Fibroblast of mammary gland (primary cell): ENCODE measurements at places on chromosomes 7 and 10.

- peak; percentile 83 for DNase-seq
Measured at GRCh38 chr10:91511549-91512330, 101.6 kb downstream of the HECTD2 start.

DNA sequence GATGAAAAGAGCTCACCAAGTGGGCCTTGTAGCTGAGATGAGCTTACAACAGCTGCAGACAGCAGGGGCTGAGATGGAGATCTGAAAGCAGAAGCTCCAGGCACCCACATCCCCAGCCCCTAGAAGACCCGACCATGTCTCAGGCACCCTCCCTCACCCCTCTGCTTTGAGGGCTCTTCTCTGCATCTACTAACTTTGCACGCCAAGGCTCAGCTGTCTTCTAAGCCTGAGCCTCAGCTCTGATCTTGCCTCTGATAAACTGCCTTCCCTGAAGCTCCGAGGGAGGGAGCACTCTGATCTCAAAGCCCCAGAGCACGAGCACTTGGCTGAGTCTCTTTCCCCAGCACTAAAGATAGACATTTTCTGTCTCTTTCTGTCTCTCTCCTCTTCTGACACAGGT, 42.0 kb downstream of the ANXA8 start:
- DNase-seq: no peak

- no peak for DNase-seq
Measured at GRCh38 chr10:1315178-1315577, 259.0 kb downstream of the WDR37 start.

DNA sequence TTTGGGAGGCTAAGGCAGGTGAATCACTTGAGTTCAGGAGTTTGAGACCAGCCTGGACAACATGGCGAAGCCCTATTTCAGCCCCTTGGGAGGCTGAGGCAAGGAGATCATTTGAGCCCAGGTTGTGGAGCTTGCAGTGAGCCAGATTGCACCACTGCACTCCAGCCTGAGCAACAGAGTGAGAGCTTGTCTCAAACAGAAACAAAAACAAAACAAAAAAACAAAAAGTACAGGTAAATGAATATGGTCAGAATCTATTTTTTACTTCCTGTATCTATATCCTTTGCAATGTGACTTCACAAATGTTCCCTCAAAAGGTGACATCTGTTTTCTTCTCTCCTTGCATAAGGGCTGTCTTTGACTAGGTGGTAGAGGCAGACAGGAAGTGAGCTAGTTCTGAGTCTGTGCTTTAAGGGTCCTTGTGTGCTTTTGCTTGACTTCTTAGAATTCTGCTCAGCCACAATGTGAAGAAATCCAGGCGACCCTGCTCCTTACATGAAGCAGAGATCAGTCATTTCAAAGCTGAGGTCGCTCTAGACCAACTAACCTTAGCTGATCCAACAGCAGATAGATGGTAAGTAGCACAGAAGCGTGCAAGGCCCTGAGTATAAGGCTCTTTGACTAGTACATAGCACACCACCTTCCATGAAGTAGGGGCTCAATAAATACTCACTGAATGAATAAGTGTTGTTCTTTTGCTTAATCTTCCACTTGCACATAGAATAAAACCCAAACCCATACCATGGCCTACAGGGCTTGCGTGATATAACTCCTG, 423.2 kb upstream of the PCDH15 start:
- no peak for DNase-seq

GRCh38 chr7:130896898-130897514, 163.0 kb upstream of the KLF14 start:
- peak; percentile 82 for DNase-seq

DNA sequence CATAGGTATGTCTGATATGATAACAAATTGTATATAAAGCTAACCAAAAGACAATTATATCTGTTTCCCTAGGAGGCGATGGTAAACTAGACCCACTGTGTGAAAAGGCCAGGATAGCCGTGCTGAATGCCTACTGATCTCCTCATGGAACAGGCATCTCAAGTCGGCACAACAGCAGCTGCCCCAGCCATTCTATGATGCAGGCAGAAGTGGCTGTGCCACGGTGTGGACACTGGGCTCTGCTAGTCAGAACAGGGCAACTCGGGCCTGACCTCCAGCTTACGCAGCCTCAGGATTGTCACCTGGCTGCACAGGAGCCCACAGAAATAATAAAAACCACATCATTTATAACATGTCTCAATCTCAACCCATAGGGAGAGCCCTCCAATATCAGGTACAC, 15.0 kb downstream of the C10orf53 start:
- no peak for DNase-seq

DNA sequence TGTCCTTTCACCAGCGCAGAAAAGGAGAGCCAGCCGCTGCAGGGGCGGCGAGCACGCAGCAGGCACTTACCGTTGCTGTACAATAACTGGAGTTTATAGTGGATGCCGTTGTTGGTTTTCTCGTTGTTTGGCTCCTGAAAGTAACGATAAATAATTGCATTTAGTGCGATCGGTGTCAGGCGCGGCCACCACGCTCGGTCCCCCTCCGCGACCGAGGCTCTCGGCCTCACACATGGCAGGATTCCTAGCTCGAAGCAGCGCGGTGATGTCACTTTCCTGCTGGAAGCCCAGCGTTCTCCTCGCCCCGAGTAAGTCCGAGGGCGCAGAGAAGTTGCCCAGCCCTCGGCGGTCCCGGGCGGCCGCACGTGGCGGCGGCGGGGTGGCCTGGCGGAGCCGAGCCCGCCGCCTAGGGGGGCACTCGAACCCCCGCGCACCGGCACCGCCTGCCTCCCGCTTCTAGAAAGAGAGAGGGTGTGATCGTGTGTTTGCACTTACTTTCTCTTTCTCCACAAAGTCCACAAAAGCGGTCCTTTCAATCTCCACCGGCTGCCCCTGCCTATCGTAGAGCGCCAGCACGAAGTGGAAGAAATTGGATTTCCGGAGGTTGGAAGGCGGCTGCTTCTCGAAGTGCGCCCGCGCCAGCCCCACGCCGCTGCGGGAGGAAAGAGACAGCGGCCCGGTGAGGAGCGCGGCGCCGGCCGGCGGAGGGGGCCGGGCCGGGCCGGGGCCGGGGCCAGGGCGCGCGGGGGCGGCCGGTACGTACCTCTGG, 1.0 kb downstream of the EBF3 start:
- peak; percentile 46 for DNase-seq

DNA sequence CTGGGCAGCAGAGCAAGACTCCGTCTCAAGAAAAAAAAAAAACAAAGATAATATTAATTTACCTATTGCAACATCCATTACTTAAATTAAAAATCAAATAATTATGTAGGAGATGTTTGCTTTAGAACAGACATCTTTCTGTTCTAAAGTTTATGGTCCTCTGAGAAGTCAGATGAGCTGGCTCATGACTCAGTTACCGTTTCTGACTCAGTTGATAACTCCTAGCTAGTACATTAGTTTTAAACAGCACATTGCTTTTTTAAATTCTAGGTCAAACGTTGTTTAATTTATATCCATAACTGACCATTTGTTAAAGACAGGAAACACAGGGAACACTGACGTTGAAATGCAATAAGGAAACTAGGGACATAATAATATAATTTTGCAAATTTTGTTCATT, 162.7 kb downstream of the ETV1 start:
- DNase-seq: peak; percentile 68

- DNase-seq: no peak
Measured at GRCh38 chr7:127525866-127526480, 59.4 kb downstream of the GCC1 start.

DNA sequence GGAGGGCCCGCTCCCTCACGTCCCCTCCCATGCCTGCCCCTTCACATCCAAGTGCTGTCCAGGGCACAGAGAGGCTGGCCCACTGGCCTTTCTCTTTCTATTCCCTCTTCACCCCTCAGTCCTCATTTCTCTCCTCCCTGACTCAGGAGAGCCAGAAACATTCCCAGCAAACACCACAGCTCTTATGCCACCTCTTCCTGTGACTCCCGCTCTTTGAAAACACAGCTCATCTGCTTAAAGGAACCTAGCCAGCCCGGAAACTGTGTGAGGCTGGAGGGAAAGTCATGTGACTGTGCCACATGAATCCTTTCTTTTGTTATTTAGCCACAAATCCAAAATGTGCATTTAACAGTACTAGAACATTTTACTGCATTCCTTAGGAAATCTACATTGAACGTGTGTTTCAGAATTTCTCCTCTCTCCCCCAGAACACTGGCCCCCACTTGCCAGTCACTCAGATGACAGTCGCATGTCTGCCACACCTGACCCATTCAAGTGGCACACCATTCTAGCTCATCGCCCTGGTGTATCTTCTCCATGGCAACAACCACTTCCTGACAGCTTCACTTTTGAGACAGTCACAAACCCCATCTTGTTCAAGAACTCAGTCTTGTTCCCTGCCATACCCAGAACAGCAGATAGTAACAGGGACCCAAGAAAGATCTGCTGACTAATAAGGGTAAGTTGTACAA, 42.8 kb downstream of the GRB10 start:
- DNase-seq: no peak

DNA sequence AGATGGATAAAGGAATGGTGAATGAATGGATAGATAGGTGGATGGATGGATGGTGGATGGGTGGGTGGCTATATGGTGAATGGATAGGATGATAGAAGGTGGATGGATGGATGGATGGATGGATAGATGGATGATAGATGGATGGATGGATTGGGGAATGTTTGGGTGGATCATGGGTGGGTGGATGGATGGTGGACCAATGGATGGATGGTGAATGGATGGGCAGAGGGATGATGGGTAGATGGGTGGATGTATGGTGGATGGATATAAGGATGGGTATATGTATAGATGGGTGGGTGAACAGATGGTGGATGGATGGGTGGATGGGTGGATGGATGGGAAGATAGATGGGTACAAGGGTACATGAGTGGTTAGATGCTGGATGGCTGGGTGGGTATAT, 322.4 kb downstream of the ADARB2 start:
- no peak for DNase-seq

DNA sequence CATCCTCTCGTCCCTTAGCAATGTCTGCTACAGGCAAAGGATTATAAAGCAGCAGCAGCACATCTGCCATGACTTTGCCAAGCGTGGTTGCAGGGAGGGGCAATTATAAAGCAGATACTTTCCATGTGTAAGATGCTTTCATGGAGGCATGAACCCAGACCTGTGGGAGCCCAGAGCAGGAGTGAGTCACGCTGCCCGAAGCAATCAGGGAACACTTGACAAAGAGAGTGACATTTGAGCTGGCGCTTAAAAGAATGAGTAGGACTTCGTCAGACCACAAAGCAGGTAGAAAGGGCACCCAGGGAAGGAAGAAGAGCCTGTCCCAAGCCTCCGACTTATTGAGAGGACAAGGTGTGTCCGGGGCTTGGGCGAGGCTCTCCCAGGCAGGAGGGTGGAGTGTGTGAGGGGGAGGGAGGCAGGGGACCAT, 147.2 kb downstream of the MYOF start:
- DNase-seq: no peak

DNA sequence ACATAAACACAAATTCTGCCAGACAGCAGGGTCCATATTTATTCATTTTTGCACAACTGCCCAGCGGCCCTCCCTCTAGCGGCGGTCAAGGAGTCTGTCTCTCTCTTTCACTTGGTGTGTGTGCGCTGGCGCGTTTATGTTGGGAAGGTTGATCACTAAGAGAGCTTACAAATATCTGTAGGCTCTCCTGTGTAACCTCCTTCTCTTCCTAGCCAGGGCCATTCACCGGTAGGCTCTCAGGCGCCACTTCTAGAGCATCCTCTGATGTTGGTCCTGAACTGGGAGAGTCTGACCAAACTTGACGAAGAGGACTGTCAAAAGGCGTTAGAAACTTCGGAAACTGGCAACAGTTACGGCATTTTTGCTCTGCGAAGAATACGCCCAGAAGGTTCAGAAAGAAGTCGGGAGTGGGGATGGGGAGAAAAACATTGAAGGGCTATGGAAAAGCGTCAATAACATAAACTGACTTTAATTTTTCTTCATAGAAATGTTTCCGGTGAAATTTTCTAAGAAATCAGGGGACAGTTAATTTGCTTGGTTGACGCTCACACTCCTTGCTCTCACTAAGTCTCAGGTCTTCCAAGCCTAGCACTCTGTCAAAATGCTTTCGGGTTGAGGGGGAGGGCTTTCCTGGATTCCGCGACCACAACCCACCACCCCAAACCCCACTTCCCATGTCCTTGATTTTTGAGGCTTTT, 731.1 kb downstream of the ZWINT start:
- DNase-seq: peak; percentile 24

GRCh38 chr10:52437205-52437646, 123.1 kb downstream of the DKK1 start:
- no peak for DNase-seq

- DNase-seq: peak; percentile 49
Measured at GRCh38 chr10:62047228-62047892, 145.9 kb downstream of the ARID5B start.

DNA sequence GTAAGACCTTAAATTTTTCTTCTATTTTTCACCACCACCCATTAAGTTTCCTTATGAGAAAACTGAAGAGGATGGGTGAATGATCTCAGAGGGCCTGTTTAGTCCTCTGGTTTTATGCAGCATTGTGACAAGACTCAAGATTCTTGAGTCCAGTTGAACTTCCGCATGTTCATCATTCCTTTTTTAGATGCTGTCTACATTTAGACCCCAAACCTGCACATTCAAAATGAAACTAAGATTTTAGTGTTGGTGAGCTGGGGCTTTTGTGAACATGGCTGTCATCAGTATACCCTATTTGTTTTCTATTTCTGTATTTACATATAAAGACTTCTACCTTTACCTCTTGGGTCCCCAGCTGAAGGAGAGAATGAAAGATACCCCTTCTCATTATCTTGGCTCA, 31.1 kb downstream of the NET1 start:
- no peak for DNase-seq

DNA sequence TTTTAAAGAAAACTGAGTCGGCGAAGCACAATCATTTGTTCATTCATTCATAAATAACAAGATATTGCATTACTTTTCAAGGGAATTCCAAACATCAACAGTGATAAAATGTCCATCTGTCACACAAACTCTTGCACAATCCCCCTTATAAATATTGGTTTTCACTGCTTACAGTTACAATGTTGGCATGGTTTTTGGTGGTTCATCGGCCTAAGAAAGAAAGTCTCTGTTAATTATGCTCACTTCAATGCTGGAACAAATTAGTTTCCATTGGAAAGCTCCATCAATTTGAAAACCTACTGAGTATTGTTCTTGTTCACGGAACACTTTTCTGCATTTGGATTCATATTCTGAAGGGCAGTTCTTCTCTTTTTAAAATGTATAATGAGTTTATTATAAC, 188.5 kb downstream of the JAZF1 start:
- peak; percentile 38 for DNase-seq

GRCh38 chr7:28608731-28609130, 196.4 kb downstream of the CREB5 start:
- DNase-seq: peak; percentile 89

DNA sequence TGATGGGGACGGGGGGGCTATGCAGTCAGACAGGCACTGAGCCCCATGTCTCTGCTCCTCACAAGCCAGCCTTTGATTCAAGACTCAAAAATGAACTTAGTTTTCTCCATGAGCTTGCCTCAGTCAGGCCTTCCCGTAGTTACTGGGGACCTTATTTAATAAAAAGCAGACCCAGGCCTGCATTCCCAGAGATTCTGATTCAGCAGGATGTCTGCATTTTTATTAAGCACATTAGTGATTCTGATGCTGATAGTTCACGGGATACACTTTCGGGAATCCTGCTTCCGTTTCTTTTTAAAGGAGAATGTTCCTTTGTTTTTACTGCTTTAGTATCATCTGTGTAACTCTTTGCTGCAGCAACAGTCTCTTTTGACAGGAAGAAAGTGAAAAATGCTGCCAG, 28.3 kb upstream of the PLPP4 start:
- DNase-seq: no peak

- DNase-seq: peak; percentile 70
Measured at GRCh38 chr7:19114551-19114855, 2.9 kb downstream of the TWIST1 start.
